NCI-H446 (cell line): ENCODE measurements at places on chromosomes 4 and X.

GRCh38 chr4:78644744-78645330 lies 93.3 kb downstream of the ANXA3 start:
- DNase-seq: peak; percentile 70

DNA sequence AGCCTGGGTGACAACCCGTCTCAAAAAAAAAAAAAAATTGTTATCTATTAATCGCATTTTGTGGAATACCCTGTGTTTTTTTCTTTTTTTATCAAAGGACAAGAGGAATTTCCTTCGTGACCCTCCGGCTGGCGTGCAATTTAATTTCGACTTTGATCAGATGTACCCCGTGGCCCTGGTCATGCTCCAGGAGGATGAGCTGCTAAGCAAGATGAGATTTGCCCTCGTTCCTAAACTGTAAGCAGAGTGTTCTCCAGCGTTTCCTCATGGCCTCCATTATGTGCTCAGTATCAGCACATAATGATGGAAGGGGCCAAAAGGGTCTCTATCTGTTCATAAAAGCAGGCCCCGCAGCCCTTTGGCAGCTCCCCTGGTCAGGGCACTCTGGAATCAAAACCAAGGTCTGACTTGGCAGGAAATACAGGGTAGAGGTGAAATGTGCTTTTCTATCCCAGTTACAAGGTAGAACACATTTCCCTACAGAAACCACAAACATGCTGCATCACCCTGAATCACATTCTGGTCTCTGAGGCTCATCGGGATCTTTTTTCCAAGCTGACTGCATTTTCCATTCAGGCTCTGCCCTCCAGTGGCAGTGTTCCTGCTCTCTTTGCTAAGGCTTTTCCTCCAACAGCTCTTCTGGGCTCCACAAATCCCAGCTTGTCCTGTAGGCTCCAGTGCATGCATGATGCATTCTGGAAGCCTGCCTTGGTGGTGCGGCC lies 24.4 kb downstream of the SYAP1 start:
- no peak for DNase-seq

DNA sequence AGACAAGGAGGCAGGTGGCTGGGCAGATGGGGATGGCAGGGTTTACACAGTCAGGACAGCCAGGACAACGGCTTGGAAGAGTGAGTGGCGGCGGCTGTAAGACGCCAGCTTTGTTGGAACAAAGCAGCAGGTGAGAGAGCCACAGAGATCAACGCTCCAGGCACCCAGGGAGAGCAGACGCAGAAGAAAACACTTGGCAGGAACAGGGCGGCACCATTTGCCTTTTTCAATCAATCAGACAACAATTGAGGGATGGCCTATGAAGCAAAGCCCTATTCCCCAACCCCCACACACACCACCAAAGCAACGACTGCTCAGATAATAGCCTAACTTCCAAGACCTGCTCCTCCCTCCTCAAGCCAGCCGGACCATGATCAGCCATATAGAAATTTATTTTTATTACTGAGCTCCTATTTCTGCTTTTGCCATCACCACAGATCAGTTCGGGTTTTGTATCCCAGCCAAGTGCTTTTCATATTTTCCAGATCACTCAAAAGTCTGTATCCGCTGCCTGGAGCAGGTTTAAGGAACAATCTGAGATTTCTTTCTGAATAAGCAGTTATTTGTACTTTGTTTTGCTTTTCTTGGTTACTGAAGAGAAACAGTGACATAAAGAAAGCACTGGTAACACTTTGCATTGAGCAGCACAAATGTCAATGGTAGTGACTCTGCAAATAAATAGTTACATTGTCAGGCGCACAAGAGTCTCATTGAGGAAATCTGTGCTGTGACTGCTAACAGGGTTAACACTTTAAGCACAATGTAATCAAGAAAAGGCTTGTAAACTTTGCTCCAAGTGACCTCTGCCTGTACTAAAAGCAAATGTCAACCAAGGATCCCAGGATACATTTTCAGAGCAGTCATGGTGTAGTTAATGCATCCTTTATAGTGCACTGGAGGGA lies 81.8 kb upstream of the RBPJ start:
- DNase-seq: no peak

DNA sequence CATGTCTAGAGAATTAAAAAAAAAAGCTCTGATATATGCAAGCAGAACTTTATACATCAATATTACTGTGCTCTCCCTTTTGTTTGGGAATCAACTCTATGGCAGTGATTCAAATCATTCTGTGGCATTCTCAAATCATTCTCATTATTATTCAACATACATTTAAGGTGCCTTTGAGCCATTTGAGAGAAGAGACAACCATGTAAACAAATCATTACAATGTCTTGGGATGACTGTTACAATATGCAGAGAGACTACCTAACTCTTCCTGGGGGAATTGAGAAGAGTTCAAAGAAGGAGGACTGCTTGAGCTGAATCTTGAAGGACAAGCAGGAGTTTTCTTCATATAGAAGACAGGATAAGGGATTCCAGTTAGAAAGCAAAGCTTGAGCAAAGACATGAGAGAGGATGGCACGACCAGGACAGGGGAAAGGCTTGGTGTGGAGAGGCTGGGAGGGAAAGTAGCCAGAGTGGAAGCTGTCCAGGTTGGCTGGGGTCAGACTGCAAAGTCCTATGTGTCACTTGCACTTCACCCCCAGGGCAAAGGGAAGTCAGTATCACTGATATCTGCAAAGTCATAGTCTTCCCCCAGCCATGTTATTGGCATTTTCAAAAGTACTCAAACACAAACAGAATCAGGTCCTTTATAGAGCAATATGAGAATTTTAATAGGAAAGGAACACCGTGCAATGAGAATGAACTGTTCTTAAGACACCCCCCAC lies 9.0 kb downstream of the SEC24D start:
- no peak for DNase-seq

- DNase-seq: no peak
These were observed 83.2 kb upstream of the TBC1D9 start for GRCh38 chr4:140839406-140839805.

DNA sequence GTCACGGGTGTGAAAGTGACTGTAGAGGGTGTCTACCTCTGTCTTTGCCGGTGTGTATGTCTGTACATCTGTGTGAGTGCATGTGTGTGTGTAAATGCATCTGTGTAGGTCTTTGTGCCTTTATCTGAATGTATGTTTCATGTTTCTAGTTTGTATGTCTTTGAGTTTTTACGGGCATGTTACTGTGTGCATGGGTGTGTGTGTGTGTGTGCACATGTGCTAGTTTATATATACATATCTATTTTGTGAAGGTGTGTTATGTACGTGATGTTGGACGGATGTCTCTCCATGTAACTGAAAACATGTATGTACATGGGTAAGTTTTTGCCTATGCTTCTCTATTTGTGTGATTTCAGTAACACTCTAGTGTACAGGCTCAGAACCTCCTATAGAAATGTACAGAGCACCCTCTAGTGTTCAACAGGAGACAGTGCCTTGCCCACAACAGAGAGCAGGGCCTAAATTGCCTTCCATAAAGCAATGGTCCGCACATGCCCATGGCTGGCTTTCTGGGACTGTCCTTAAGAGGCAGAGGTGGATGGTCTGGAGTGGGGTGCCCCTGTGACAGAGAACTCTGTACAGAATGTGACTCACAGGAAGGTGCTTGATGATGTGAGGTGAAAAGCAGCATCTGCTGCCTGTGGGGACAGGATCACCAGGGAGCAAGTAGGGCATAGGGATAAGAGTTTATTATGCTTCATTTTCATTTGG lies 343.5 kb downstream of the RAPGEF2 start:
- DNase-seq: no peak

GRCh38 chrX:69101683-69102251 lies 63.5 kb downstream of the PJA1 start:
- no peak for DNase-seq

- DNase-seq: no peak
These were observed 78.4 kb downstream of the REPS2 start for GRCh38 chrX:17024886-17025285.

GRCh38 chrX:18146009-18146408 lies 74.7 kb downstream of the BEND2 start:
- DNase-seq: no peak

GRCh38 chr4:1039493-1040343 lies 28.3 kb downstream of the FGFRL1 start:
- no peak for DNase-seq
